ENCODE measurements at places on chromosomes 12 and 14.

- no peak for DNase-seq
Observed at GRCh38 chr12:49131051-49131893, at the start of gene TUBA1B. TUBA1B (minus strand) TSS chr12:49131395; CDS start chr12:49131300, 95 bp downstream.

DNA sequence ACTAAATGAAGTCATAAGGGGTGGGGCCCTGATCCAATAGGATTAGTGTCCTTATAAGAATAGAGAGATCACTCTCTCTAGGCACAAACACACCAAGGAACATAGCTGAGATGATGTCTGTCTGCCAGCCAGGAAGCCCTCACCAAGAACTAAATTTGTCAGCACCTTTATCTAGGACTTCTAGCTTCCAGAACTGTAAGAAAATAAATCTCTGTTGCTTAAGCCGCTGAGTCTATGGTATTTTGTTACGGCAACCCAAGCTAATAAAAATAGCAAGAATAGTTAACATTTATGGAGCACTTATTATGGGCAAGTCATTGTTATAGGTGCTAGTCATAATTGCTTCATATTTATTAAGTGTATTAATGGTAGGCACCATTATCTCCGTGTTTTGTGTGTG, 249.6 kb downstream of the MSRB3 start:
- no peak for DNase-seq

DNA sequence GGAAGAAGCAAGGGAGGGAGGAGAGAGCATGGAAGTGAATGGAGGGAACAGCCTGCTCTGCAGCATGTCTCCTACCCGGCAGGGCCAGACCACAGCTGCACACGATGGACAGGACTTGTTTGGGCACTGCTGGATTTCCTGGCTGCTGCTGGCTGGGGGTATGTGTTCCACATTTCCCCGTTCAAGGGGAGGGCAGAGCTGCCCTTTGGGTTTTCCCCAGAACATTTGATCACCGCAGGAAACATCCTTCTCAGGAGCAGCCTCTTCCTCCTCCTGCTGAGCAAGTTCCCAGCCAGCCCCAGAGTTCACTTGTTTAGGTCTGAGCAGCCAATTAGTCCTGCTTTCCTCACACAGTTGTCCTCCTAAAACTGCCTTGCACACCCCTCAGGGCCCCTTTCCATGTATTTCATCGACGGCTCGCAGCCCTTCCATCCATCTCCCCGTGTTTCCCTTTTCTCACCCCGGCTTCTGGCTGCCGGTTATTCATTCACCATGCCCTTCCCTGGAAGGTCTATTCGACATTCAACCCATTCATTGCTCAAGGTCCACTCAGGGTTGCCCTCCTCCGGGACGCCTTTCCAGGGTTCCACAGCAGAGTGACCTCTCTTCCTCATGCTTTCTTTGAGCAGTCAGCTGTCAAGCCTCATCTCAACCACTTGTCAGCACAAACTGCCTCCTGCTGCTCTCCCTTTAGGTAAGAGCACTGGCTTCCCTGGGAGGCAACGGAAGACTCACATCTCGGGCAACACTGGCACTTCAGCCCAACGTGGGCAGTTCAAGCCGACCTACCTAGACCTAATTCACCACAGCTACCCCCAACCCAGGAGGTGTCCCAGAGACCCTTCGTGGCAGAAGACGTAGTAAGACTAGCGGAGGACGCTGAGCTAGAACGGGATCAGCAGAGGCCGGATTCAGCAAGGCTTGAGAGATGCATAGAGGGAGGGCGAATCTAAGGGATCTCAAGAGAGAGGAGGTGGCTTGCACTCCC, 20.1 kb upstream of the ANO2 start:
- DNase-seq, result no peak

DNA sequence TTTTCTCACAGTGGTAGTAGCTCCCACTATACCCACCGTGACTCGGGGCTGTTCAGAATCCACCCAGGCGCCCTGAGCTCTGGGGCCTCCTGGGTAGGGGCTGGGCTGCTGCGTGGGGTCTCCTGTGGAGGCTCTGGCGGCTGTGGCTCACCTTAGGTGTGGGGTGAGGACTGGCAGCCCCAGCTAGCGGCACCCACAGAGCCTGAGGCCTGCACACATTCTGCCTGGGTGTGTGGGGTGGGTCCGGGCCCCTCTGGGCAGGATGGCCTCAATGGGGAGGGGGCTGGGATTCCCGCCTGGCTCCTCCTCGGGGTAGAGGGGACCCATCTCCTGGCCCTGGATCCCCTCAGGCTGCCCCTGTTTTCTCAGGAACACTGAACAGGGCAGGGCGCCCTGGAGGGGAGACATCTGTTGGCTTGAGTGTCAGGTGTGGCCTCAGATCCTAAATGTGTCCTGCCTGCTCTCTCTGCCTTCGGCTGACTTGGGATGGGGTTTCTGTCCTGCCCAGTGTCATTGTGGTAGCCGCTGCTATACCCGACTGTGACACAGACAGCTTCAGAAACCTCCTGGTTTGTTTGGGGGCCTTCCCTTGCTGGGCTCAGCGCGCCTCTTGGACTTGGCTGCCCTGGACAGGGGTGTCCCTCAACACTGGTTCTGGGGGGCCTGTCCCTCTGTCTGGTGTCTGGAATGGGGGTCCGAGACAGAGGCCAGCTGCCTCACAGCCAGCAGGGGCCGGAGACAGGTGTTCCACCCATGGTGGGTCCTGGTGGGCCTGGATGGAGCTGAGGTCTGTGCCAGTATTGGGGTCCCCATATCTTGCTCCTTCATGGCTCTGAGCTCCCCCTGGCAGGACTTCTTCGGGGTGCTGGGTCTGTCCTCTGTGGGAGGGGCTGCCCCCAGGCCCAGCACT, 354.9 kb downstream of the TMEM121 start:
- no peak for DNase-seq

DNA sequence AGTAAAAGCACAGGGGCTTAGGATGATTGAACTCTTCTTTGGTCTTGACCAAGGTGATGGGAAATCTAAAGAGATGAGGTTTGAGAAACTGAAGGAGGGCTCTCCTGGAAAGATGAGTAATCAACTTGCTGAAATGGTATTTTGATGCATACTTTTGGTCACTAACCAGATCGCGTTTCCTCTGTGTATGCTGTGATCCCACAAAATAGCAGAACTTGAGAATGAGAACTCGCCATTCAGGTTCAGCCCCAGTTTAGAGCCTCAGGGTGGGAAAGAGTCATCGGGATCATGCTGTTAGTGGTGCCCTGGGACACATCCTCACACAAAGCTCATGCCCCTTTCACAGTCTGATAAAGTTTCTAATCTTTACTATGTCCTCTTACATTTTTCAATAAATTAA, 488.8 kb downstream of the ETNK1 start:
- no peak for DNase-seq

GRCh38 chr14:31926652-31927347, 150.3 kb upstream of the ARHGAP5 start:
- DNase-seq, result no peak
